ENCODE measurements at places on chromosomes 7 and 10. TPM values are rescaled to one million over a fixed set of nuclear protein-coding genes. Genes with fewer than 3 reads are reported as not detected.

DNA sequence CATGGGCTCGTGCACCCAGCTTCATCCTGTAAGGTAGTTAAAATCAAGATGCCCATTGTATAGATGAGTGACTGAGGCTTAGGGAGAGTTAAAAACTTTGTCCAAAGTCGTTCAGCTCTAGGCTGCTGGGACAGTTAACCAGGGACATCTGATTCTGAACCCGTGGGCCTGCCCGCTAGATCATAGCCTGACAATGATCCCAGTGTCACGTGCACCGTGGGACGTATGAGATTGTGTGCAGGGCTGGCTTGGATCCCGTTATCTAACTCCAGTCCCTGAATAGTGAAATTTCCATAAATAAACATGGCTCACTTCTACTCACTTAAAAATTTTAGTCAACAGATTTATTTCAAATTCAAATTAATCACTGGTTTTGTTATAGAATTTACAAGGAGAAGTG, 24.9 kb downstream of the C10orf120 start:
- H3K36me3 ChIP-seq: no peaks in the 10 kb centered on the region
- H3K4me3 ChIP-seq: no peak overlapping the region
- no peaks in the 10 kb centered on the region for H3K4me1 ChIP-seq
- H3K27ac ChIP-seq: no peak overlapping the region
- DNase-seq: no peak

- H3K27ac ChIP-seq: no peak overlapping the region
- DNase-seq: peak; percentile 61
- H3K36me3 ChIP-seq: no peaks in the 10 kb centered on the region
- H3K4me1 ChIP-seq: no peaks in the 10 kb centered on the region
- no peak overlapping the region for H3K4me3 ChIP-seq
These were observed 660.8 kb downstream of the SUGCT start for GRCh38 chr7:40795607-40796006.

DNA sequence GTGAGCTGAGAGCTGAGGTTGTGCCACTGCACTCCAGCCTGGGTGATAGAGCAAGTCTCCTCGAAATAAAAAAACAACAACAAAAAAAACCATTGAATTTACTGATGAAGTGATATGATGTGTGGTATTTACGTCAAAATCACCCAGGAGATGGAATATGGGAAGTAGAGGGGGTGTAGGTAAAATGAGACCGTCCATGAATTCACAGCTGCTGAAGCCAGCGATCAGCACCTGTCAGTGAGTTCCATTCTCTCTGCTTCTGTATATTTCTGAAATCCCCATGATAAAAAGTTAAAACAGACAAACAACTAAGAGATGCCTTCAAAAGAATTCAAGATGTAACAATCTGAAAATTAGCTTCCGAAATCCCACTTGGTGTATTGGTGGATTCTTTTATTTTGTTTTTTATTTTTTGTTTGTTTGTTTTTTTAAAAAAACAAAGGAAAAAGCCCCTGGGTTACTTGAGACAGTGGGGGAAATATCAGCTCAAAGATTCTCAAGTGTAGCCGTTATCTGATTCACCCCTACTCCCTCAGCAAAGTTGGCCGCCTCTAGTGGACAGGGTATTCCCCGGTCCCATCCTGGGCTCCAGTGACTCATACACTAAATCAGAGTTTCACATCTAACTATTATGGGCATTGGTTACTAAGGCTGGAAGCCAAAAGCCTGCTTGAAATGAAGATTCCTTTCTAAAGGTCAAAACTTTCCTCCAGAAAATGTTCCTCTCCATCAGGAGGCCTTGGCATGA, 76.4 kb downstream of the MAP3K8 start:
- no peak overlapping the region for H3K27ac ChIP-seq
- H3K4me3 ChIP-seq: no peak overlapping the region
- H3K27me3 ChIP-seq: no peaks in the 10 kb centered on the region

- no peaks in the 10 kb centered on the region for H3K27me3 ChIP-seq
- H3K4me3 ChIP-seq: peak overlapping the region; percentile 36
- H3K4me1 ChIP-seq: peaks cover 5% of the 10 kb centered on the region
- no peaks in the 10 kb centered on the region for H3K36me3 ChIP-seq
These were observed 592 bp upstream of the MAPK8 start for GRCh38 chr10:48305905-48306264.

DNA sequence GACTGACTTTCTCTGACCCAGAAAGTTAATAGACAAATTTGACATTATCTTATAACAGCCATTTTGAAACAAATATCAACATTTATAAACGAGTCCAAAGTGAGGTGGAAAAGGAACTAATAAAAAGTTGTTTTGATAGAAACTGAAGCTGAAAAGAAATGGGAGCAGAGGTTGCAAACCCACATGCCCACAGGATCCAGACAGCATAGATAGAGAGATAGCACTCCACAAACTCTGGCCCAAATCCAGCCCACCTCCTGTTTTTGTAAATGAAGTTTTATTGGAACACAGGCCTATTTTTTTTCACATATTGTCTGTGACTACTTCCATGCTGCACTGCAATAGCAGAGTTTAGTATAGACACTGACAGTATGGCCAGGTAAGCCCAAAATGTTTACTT, 171.9 kb downstream of the PRKG1 start:
- H3K27me3 ChIP-seq: no peaks in the 10 kb centered on the region
- no peak for DNase-seq
- H3K4me3 ChIP-seq: no peak overlapping the region
- peaks cover 3% of the 10 kb centered on the region for H3K4me1 ChIP-seq
- no peaks in the 10 kb centered on the region for H3K36me3 ChIP-seq
- H3K27ac ChIP-seq: no peak overlapping the region

DNA sequence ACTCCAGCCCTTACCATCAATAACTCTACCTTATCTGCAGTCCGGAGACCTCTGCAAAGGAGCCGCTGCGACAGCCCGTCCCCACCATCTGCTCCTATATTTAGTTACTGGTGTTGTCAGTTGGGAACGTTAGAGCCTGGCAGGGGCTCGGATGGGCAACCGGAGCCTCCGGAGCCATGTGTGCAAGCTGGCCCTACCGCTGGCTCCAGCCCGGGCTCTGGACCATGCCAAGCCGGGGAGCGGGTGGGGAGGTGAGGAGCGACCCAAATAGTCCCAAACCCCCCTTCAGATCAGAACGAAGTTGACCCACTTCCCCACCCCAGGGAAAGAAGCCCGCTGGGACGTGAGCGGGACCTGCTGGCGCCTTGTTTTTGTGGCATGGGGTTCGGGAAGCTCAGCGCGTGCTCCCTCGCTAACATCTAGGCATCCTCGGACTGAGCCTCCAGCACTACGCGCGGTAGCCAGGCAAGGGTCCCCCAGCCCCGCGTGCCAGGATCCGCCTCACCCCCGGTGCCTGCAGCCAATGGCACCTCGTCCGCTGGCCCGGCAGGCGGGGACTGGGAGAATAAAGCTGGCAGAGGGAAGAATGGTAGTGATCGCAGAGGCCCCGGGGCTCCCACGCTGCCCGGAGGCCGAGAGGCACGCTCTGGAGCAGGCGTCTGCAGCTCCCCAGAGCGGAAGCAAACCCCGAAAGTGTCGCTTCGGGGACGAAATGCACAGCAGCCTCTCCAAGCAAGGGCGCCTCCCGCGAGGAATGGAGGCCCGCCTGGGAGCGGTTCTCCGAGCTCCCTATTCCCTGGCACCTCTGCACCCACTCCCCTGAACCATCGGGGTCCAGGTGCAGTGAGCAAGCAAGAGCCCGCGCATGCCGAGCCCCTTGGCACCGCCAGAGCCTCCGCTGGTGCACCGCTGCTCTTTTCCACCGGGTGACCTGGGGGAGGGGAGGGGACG, 679 bp downstream of the LRRC20 start:
- peaks cover 2% of the 10 kb centered on the region for H3K27me3 ChIP-seq
- DNase-seq: peak; percentile 67
- H3K27ac ChIP-seq: peak overlapping the region; percentile 89
- H3K4me1 ChIP-seq: peaks cover 23% of the 10 kb centered on the region
- no peaks in the 10 kb centered on the region for H3K36me3 ChIP-seq

LIPF gene
- total RNA-seq: not detected

DNA sequence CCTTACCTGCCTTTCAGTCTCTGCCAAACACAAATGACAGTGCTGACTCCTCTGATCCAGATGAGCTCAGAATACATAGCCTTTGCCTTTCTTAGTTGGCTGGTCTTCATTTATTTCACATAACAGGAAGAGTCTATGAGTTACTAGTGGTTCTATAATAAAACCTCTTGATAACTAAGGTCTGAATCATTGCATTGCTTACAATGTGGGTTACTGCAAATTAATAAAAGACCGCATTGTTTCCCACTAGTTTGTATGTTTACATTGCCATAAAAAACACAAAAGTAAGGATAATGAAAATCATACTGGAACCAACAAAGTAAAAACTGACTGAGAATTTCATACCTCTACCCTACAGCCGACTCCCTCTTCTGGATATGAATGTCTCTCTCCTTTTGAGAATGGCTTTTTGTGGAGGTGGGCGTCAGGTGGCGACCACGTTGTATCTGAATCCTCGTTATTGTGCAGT, 62.0 kb upstream of the AKR1E2 start:
- no peak overlapping the region for H3K4me3 ChIP-seq
- H3K36me3 ChIP-seq: no peaks in the 10 kb centered on the region
- no peak overlapping the region for H3K27ac ChIP-seq
- no peak for DNase-seq

- peaks cover 8% of the 10 kb centered on the region for H3K36me3 ChIP-seq
- no peaks in the 10 kb centered on the region for H3K27me3 ChIP-seq
- H3K4me1 ChIP-seq: peaks cover 62% of the 10 kb centered on the region
- no peak overlapping the region for H3K27ac ChIP-seq
- H3K4me3 ChIP-seq: no peak overlapping the region
These were observed 16.5 kb downstream of the AFAP1L2 start for GRCh38 chr10:114387784-114388183.

DNA sequence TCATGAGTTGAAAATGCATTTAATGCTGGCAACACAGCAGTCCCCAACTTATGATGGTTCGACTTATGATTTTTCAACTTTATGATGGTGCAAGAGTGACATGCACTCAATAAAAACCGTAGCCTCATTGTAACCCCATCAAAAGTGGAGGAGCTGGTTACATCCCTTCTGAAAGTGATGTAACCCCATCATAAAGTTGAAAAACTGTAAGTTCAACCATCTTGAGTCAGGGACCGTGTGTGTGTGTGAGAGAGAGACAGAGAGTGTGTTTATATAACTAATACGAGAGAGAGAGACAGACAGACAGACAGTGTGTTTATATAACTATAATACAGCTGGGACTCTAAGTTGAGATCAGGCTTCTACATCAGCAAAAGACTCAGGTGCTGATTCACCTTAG, 21.0 kb downstream of the ANXA11 start:
- no peak overlapping the region for H3K27ac ChIP-seq
- H3K4me1 ChIP-seq: peaks cover 34% of the 10 kb centered on the region
- no peaks in the 10 kb centered on the region for H3K27me3 ChIP-seq
- no peak overlapping the region for H3K4me3 ChIP-seq

DNA sequence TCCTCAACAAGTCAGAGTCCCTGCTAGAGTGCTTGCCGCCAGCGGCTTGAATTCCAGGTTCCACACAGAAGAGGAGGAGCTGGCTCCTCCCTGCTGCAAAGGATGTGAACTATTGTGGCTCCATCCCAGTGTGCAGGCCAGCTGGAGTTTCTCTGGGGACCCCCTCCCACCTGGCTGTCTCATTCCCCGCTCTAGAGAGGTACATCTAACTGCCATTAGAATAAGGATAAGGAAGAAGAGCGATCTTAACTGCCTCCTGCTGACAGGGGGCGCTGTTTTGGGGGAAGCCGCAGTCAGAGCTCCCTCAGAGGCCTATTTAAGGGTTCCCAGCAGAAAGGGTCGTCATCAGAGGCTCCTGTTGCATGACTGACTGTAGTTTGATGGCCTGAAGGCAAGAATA, 40.8 kb upstream of the HECW1 start:
- no peaks in the 10 kb centered on the region for H3K36me3 ChIP-seq
- H3K27me3 ChIP-seq: peaks cover 4% of the 10 kb centered on the region
- no peak for DNase-seq
- no peak overlapping the region for H3K4me3 ChIP-seq
- H3K4me1 ChIP-seq: no peaks in the 10 kb centered on the region

CHAT gene
- not detected for total RNA-seq

- no peak overlapping the region for H3K4me3 ChIP-seq
- no peaks in the 10 kb centered on the region for H3K27me3 ChIP-seq
- H3K4me1 ChIP-seq: peaks cover 2% of the 10 kb centered on the region
- no peak overlapping the region for H3K27ac ChIP-seq
These were observed 154.8 kb downstream of the DGKB start for GRCh38 chr7:14747701-14748100.

- H3K27me3 ChIP-seq: no peaks in the 10 kb centered on the region
- no peaks in the 10 kb centered on the region for H3K36me3 ChIP-seq
- H3K27ac ChIP-seq: peak overlapping the region; percentile 47
- peaks cover 82% of the 10 kb centered on the region for H3K4me1 ChIP-seq
These were observed 3.2 kb downstream of the ZNF775 start for GRCh38 chr7:150382123-150382843.

SEMA3A gene
- total RNA-seq: 42.7 TPM

ATG9B gene
- 0.22 TPM for total RNA-seq

WNT16 gene
- total RNA-seq: 0.18 TPM

- H3K36me3 ChIP-seq: no peaks in the 10 kb centered on the region
- peaks cover 12% of the 10 kb centered on the region for H3K4me1 ChIP-seq
- H3K27me3 ChIP-seq: no peaks in the 10 kb centered on the region
- H3K27ac ChIP-seq: peak overlapping the region; percentile 71
- peak; percentile 84 for DNase-seq
- H3K4me3 ChIP-seq: peak overlapping the region; percentile 80
These were observed 324 bp upstream of the TET1 start for GRCh38 chr10:68559841-68560185.

- peaks cover 2% of the 10 kb centered on the region for H3K4me1 ChIP-seq
- H3K27ac ChIP-seq: no peak overlapping the region
- no peaks in the 10 kb centered on the region for H3K36me3 ChIP-seq
- H3K4me3 ChIP-seq: no peak overlapping the region
- no peaks in the 10 kb centered on the region for H3K27me3 ChIP-seq
These were observed 438.6 kb downstream of the TNS3 start for GRCh38 chr7:47143339-47143738.

- H3K27me3 ChIP-seq: no peaks in the 10 kb centered on the region
- no peak overlapping the region for H3K4me3 ChIP-seq
- peaks cover 59% of the 10 kb centered on the region for H3K4me1 ChIP-seq
- peaks cover 13% of the 10 kb centered on the region for H3K36me3 ChIP-seq
- H3K27ac ChIP-seq: no peak overlapping the region
These were observed 103.0 kb downstream of the RNF216 start for GRCh38 chr7:5678295-5679047.

DNA sequence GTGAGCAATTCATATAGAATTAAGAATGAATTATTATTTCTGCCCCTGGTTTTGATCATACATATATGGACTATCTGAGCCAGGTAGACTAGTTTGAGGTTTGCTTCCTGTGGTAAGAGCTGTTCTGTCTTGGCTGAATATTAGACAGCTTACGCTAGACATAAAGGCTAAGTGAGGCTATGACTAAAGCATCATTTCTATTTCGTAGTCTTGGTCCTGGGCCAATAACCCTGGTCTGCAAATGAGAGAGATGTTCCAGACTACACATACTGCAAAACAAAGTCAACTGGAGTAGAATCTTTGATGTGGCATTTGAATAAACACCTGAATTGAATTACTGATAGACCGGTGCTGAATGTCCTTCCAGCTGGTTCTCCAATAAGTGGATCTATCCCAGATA, 40.8 kb upstream of the CACNB2 start:
- no peak overlapping the region for H3K27ac ChIP-seq
- no peak for DNase-seq
- no peaks in the 10 kb centered on the region for H3K4me1 ChIP-seq
- no peaks in the 10 kb centered on the region for H3K36me3 ChIP-seq
- H3K4me3 ChIP-seq: no peak overlapping the region

TMEM270 gene
- not detected for total RNA-seq

SPDYE6 gene
- not detected for total RNA-seq

Data from muscle of leg (tissue), 16 donors.